ENCODE measurements at places on chromosomes 13 and 19.

DNA sequence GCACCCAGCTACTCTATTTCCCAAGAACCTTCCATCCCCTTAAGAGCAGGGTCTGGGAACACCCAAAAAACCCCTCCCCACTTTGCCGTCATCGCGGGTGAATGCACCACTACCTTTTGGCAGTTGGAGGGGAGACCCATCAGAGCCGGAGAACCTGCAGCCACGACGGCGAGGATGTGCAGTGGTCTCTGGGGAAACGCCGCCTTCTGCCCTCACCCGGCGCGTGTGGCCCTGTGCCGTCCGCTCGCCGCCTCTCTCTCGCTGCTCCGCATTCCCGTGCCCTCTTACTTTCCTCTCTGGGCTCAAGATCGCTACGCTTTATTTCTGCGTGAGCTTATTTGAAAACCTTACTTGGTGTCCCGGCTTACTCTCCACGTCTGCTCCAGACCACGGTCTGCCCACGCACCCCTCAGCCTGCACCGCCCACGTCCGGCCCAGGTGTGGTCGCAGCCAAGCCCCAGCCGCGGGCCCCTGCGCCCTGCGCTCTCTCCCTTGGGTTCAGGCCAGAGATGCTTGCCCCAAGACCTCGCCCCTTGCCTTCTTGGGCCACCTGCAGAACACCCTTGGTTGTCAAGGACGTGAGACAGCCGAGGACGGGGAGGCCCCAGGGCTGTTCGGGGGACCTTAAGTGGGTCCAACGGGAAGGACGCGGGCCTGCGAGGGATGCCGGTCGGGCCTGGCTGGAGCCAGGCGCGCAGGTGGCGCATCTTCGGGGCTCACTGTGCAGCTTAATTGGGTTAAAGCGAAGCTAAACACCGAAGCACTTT, 2.0 kb upstream of the MAB21L1 start:
- no peak for DNase-seq

DNA sequence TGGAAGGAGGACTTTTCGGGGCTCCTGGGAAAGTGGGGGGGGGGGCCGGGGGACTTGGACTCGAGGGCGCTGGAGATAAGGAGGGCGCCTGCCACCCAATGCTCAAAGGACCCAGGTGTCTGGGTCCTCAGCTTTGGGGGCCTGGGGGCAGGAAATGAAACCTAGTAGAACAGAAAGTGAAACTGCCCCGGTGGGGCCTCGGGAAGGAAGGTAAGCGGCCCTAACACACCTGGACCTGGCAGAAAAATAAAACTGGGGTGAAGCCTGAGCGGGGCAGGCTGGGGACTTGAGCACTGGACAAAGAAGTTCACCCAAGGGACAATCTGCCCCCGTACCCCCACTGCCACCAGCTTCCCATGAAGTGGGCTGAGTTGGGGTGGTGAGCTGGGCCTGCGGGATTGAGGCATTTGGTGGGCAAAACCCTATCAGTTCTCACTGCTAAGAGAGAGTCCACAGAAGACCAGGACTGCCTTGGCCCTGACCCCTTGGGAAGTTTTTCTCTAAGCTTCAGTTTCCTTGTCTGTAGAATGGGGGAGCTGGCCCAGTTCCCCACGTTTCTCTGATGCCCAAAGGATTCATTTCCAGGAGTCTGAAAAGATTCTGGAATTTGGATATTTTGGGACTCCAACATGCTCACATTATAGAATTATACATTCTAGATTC, 2.3 kb downstream of the PRKD2 start:
- no peak for DNase-seq

DNA sequence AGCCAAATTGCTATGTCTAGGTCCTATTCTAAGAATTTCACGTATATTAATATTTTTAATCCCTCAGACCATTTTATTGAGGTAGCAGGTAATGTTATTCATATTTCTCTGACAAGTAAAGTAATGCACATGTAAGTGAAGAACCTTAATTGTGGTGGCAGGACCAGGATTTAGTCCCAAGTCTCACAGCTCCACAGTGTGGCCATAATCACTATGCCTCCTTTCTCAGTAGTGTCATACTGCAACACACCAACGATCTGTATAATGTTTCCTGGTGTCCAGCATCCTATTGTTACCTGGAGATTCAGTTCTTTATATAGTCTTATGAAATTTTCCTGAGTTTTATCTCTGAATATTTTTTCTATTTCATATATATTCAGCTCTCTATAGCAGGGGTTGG, 340.3 kb downstream of the OLFM4 start:
- no peak for DNase-seq

- no peak for DNase-seq
Observed at GRCh38 chr13:112867301-112867711, 101.7 kb upstream of the MCF2L start.

DNA sequence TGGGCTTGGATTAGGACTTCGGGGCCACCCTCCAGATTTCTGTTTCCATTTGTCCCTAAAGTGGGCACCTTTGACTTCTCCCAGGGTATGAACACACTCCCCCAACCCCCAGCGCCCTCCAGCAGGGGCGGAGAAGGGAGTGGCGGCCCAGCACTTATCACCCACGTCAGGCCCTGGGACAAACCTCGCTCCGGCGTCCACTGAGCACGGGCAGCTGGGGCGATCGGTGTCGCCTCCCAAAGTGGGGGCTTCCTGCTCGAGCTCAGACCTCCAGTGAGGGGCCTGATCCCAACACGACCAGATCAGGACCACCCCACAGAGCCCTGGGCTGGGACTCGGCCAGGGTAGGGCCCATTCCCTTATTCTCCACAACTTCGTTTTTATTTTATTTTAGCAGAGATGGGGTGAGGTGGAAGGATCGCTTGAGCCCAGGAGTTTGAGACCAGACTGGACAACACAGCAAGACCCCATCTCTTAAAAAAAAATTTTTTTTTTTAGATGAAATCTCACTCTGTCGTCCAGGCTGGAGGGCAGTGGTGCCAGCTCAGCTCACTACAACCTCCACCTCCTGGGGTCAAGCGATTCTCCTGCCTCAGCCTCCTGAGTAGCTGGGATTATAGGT, 3.7 kb upstream of the TCF3 start:
- DNase-seq = no peak

DNA sequence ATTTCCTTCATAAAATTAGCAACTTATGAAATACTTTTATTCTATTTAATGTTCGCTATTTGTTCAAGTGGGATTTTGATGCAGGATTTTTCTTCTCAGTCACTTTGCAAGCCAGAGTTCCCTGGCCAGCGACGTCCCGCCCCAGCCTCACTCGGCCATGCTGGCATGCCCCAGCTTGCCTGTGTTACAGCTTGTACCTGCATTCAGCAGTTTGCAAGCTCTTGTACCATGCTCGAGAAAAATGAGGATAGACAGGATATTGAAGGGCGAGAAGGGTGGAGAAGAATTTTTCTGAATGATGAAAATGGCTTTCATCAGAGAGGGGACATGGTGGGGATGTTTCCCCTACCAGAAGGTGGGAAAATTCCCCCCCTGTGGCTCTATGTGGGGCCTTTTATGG, 2180.2 kb upstream of the PCDH20 start:
- DNase-seq = no peak

GRCh38 chr13:29743201-29743786, 107.1 kb downstream of the UBL3 start:
- no peak for DNase-seq

GRCh38 chr13:72850959-72851677, 69.2 kb downstream of the PIBF1 start:
- DNase-seq = no peak

DNA sequence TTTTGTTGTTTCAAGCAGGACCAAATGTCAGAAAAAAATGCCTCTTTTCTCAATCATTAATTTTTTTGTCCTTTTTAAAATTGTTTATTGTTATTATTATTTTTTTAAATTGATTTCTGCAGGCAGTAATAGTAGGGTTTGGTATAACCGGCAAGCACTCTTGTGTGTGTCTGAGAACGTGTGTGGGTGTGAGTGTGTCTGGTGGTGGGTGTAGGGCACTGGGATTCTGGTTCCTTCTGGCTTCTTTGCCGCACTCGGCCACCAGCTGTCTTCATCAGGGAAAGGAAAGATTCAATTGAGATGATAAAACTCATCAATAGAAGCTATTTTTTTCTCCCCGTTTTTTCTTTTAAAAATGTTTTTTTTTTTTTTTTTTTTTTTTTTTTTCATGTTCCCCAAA, 56.4 kb downstream of the IER2 start:
- DNase-seq = no peak

DNA sequence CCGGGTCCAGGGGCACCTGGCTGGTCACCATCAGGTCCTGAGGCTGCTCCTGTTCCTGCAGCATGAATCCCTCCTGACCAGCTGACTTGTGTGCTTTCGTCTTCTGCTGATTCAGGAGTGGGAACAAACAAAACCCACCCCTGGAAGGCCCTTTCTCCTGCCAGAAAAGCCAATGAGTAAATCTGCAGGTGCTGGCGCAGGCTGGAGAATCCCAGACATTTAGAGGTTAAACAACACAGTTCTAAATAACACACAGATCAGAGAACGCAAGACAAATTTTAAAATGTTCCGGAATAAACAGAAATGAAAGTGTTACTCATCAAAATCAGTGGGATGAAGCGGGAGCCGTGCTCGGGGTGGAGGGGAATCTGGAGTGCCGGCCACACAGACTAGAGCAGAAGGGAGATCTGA, 60.6 kb upstream of the C13orf46 start:
- DNase-seq = no peak

GRCh38 chr19:50844296-50844935, 10.3 kb upstream of the KLK3 start:
- no peak for DNase-seq

DNA sequence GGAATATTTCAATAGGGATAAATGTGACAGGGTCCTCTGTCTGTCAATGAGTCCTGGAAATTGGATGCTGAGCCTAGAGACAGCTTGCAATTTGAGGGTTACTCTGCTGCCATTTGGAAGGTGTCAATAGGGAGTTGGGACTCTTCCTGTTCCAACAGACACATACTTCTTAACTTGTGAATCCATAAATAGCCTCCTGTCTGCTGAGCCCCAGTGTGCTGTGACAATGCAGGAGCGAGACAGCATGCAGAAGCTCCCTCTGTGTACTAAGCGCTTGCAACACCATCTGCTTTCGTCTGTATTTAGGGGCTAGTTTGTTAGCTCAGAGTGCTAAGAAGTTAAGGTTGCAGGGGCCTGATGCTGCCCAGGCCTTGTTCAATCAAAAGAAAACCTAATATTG, 58.5 kb upstream of the GPR12 start:
- DNase-seq = no peak

DNA sequence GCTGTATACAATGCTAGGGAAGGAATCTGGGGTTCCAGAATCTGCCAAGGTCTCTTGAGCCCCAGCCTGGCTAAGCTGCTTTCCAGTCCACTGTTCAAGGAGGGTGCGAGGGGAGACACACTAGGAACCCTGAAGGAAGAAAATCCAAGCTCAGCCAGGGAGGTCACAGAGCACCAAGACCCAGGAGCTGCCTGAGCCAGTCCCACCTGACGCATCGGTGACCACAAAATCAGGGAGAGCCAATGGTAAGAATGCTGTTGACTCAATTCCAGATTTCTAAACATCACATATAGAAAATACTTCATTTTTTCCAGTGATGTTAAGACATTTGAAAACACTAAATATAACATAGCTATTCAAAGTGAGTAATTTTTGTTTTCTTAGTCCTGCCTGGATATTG, 50.1 kb downstream of the CEP89 start:
- DNase-seq = no peak

DNA sequence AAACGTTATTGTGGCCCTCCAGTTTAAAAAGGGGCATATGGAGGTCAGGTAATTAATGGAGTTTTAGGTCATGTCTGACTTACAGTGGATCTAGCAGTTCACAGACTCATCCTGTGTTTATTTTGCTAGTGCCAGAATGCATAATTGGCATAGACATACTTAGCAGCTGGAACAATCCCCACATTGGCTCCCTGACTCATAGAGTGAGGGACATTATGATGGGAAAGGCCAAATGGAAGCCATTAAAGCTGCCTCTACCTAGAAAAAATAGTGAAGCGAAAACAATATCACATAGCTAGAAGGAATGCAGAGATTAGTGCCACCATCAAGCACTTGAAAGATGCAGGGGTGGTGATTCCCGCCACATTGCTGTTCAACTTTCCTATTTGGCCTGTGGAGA, 610.7 kb downstream of the SLITRK5 start:
- no peak for DNase-seq

DNA sequence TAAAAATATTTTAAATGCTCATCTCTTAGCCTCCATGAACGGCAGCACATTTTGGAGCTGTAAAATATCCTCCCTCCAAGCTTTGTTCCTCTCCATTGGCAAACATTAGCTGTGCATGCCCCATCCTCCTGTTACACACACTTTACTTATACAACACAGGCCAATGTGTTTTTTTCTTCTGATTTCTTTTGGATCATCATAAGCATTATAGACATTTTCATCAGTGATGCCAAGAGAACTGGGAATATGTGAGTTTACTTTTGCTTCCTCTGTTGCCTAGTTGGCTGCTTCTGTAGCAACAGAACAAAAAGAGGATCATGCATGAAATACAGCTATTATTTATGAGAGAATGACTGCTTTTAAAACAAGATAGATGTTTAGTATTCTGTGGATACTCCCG, 142.6 kb downstream of the PCDH9 start:
- no peak for DNase-seq

- no peak for DNase-seq
Observed at GRCh38 chr19:4445963-4446703, 11.5 kb downstream of the UBXN6 start.

- DNase-seq = no peak
Observed at GRCh38 chr13:102940143-102940542, 94.3 kb downstream of the ERCC5 start.

DNA sequence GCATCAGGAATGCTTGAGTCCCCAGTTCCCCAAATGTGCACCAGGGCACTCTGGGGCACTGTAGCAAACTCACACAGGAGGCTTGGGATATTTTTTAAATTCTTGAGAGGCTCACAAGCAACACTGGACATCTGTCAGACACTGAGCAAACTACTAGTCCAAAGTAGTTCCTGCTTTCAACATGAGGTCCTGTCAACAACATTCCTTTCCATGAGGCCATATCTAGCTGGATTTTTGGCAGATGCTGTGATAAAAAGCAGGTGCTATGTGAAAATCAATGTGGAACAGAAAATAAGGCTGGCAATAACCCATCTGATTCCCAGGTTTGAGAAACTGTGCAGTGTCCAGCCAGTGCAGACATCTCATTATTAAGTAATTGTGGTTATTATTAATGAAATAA, 50.5 kb downstream of the STARD13 start:
- no peak for DNase-seq

GRCh38 chr13:31891472-31891871, 140.1 kb upstream of the FRY start:
- no peak for DNase-seq

GRCh38 chr19:22427960-22428913, 6.1 kb upstream of the ZNF98 start:
- DNase-seq = no peak

DNA sequence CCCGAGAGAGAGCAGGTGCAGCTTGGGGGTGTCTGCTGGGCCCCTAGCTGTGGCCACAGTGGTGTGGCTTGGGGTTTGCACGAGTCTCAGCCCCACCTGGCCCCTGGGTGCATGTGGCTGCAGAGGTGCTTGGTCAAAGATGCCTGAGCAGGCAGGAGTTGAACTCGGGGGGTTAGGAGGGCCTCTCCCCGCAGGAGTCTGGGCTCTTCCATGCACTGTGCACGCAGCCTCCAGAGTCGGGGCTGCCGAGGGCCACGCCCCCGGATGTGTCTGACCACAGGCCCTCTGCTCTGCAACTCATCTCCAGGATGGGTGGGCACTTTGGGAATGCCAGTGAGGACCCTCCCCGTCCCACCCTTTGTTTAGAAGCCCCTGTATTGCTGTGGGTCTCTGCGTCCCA, 91.5 kb upstream of the MCF2L start:
- no peak for DNase-seq

GRCh38 chr19:31529121-31529520, 179.9 kb upstream of the TSHZ3 start:
- no peak for DNase-seq
